Amniotic stem cell (primary cell): ENCODE measurements at places on chromosomes 11 and 22.
A peak's percentile ranks its signal among the peaks of the same experiment; 100 is the strongest.

- no peak for DNase-seq
Measured at GRCh38 chr11:10892250-10892649, 34.4 kb upstream of the ZBED5 start.

DNA sequence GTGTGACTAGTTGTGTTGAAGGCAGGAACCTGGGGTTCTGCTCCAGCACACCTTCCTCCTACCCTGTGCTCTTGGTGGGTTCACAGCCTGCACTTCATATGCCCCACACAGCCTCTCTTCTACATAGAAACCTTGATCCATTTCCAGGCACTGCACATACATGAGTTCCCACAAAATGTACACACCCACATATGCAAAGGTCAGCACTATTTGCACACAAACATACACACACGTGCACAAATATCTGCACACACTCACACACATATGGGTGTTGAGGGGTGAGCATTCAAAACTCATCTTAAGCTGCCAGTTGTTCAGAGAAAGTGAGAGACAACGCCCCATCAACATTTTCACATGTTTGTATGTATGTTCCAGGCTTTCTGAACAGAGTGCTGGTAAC lies 201.0 kb downstream of the BARX2 start:
- no peak for DNase-seq

GRCh38 chr11:78930810-78931523 lies 356.3 kb upstream of the NARS2 start:
- no peak for DNase-seq

- DNase-seq: no peak
Measured at GRCh38 chr11:64787526-64788320, 9.4 kb upstream of the SF1 start.

DNA sequence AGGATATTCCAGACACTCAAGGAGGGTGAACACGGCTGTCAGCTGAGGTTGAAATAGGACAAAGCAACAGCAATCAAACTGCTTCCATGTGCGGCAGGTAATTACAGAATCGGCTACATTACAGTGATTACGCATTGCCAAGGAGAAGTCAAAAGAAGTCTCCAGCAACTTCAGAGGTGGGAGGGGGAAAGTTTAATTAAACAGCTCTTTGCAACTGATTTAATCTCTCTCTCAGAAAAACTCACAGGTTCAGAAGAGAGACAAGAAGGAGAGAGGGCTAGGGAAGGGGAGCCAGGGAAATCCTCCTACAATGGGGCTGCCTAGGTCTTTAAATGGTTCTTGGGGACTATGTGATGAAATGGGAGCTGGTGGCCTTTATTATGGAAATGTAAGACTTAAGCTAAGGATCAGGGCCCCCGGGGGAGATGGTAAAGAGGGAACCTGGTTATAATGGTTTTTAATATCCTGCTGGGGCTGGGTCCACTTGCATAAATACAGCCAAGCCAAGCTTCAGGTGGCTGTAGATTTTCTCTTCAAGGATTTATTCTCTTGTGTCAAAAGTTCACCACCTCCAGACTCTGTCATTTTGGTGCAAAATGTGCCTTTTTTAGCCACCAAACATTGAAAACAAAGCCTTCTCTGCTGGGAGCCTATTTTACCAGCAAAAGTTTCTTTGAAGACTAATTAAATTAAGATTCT lies 354.7 kb upstream of the NARS2 start:
- no peak for DNase-seq

- DNase-seq: no peak
Measured at GRCh38 chr11:22347857-22348487, 9.8 kb downstream of the SLC17A6 start.

DNA sequence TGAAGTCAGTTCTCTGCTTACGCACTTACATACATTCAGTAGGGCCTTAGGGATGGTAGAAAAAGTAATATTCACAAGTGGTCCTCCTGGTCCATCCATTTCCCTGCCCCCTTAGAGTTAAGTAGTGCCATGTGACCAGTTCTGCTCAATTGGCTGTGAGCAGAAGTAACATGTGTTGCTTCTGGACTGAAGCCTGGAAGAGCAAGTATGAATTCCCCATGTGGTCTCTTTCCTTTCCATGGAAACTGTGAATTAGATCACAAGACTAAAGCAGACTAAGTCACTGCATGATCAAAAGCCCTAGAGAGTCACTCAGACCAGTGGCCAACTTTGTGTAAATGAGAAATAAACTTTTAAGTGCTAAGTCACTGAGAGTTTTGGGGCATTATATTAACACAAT lies 341.7 kb upstream of the CADM1 start:
- no peak for DNase-seq

DNA sequence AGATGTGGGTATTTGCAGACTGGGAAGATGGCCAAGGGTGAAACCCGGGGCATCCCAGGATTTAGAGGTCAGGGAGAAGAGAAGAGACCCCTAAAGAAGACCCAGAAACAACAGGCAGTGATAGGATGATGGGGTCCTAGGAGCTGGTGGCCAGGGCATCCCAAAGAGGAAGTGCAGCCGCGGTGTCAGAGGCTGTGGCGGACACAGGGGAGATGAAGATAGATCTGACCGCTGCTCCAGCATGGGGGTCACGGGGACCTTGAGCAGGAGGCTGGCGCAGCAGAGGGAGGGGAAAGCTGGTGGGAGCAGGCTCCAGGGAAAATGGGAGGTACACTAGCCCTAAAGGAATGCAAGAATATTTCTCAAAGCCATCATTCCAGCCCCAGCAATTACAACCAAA lies 47.3 kb downstream of the CTTN start:
- no peak for DNase-seq

- no peak for DNase-seq
Measured at GRCh38 chr11:131561501-131561900, 191.1 kb downstream of the NTM start.

DNA sequence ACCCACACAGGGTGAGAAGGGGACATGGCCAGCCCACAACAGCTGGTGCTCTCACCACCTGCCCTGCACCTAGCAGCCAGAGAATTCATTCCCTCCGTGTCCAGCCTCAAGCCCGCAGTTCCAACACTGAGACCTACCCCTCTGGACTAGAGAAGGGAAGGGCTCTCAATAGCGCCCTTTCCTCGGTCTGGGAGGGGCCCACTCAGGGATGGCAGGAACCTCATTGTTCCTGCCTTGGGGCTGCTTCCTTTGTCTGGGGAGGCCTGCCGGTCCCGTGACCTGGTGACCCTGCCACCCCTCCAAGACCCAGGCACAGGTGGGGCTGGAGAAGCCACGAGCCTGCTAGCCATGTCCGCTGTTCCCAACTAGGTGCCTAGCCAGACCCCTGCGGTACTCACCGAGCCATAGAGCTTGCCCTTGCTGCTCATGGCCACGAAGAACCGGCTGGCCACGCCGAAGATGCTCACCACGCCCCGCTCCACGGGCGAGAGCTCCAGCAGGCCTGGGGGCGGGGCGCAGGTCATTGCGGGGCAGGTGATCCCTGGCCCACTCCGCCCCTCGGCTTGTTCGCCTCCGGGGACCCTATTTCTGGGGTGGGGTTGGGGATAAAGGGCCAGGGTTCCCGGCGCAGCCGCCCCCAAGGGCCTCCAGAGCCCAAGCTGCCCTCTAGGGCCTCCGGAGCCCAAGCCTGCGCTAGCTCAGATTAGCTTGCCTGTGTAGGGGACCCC lies 1.4 kb downstream of the FGF4 start:
- DNase-seq: no peak

- no peak for DNase-seq
Measured at GRCh38 chr22:36405671-36406538, 18.1 kb upstream of the MYH9 start.

DNA sequence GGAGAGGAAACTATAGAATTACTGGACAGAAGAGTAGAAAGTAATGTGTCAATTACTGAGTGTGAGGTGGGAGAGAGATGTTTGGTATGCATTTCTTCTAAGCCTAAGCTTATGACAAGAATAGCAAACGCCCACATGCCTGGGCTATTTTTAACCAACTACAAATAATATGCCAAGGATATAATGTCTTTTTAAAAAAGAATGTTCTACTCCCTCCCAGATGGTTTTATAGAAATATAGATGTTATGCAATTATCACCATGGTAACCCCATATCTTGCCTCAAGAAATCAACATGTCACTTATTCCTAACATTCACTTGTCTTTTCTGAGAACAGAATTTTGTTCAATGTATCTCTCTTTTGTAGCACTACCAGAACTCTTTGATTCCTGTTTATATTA lies 996.7 kb upstream of the CHORDC1 start:
- DNase-seq: no peak

- DNase-seq: no peak
Measured at GRCh38 chr11:113317339-113317738, 3.0 kb downstream of the TTC12 start.

DNA sequence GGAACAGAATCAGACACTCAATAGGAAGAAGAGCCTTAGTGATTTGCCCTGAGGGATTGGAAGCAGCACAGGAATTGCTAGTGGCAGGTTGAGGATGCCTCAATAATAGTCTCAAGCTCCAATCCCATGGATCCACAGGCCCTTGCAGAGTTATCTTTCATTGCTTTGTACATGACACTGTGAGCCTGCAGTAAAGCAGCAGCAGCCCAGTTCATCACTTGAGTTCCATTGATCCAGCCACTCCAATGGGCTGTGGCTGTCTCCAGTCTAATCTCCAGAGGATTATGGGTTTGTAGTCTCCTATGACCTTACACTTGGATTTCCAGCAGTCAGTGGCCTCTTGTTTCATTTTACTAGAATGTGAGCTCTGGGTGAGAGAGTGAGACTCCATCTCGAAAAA lies 45.4 kb downstream of the AAMDC start:
- no peak for DNase-seq

- no peak for DNase-seq
Measured at GRCh38 chr11:8601376-8602133, 7.5 kb upstream of the STK33 start.

- no peak for DNase-seq
Measured at GRCh38 chr11:77968337-77968736, 26.1 kb downstream of the INTS4 start.

- DNase-seq: no peak
Measured at GRCh38 chr11:1770528-1770927, 6.8 kb upstream of the CTSD start.

DNA sequence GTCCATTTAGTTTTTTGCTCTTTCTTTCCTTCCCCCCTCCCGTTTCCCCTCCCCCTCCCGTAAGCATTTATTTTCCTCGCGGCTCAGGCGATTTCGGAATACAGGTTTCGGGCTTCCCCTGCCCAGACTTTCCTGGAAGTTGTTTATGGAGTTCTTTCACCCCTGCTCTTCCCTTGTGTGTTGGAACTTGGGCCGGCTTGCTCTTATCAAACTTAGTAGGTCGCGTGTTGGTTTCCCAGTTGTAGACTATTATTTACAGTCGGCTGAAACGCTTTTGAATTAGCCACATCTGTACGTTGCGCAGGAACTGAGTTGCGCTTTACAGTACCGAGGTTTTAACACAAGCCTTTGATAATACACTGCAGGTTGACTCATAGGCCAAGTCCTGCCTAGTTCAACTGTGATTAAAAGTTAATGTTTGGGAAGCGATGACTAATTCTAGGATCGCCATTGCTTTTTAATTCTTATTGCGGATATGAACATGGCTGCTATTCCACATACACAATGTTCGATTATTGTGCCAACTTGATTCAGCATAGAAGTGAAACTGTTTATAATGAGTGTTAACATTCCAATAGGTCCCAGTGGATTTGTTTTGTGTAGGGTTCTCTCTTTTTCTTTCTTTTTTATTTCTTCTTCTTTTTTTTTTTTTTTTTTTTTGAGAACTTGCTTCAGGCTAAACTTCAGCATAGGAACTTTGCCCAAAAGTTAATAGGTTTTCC lies 1.7 kb downstream of the YAP1 start:
- DNase-seq: peak; percentile 49

- no peak for DNase-seq
Measured at GRCh38 chr11:108751444-108751843, 86.6 kb downstream of the DDX10 start.

DNA sequence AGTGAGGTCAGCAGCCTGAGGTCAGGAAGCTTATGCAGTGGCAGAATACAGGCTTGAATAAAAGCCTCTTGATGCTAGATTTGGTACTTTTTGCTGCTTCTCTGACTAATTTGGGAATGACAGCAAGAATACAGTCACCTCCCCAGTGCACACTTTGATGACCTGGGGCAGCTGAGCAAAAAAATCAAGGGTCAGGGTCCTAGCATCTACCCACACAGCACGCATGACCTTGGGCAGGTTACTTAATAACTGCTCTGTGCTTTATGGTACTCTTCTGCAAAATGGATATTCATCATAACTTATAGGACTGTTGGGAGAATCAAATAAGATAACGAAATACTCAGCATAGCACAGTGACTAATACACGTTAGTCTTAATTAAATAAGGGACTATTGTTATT lies 344.1 kb upstream of the SYN3 start:
- DNase-seq: no peak

GRCh38 chr11:128188346-128189004 lies 398.9 kb downstream of the ETS1 start:
- no peak for DNase-seq

- no peak for DNase-seq
Measured at GRCh38 chr11:68025047-68025446, 5.4 kb upstream of the NDUFS8 start.
